ENCODE measurements at places on chromosomes 2 and 18.
A peak's percentile ranks its signal among the peaks of the same experiment; 100 is the strongest.

DNA sequence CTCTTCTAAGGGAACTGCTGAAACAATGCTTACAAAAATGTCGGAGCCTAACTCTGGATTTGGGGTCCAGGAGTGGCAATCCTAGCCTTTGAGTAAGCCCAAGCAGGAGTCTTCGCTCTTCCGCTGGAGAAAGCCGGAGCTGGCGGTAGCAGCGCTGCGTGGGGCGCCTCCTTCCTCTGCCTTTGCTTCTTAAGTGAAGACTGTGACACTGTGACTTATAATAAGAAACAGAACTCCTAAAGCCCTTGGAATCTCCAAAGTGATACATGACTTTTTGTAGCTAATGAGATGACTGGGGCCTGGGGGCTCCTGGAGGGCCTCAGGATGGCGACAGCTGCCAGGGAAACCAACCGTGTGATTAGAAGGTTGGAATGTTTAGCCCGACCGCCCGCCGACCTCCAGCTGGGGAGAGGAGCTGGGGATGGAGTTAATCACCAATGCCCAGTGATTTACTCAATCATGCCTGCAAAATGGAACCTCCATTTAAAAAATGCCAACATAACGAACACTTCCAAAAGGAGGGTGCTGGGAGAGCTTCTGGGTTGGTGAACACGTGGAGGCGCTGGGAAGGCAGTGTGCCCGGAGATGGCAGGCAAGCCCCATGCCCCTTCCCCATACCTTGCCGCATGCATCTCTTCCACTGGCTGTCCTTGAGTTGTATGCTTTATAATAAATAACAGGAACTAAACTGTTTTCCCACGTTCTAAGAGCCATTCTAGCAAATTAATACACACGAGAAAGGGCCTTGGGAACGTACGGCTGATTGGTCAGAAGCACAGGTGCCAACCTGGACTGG is 29.0 kb upstream of the MAL start:
- DNase-seq = peak; percentile 1

- no peak for DNase-seq
These were observed 2.1 kb downstream of the DHRS9 start for GRCh38 chr2:169071455-169071854.

- DNase-seq = peak; percentile 51
These were observed 208.2 kb upstream of the ARL4C start for GRCh38 chr2:234705108-234705507.

DNA sequence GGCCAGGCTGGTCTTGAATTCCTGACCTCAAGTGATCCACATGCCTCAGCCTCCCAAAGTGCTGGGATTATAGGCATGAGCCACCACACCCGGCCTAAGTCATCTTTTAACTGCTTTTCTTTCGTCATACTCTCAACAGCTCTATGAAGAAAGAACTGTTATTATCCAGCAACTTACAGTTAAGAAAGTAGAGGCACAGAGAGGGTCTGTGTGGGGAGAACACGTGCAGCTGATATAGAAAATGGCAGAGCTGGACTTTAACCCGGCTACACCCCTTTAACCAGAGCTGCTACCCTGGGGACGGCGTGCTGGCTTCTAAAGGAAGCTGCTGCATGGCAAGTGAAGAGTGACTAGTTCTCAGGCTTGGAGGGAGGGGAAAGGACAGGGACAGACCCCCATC is 25.5 kb downstream of the IGFBP2 start:
- DNase-seq = no peak

- peak; percentile 8 for DNase-seq
These were observed at the start of gene CELF4 for GRCh38 chr18:37565101-37565976. Gene CELF4, minus strand, starts transcription at chr18:37565798.

DNA sequence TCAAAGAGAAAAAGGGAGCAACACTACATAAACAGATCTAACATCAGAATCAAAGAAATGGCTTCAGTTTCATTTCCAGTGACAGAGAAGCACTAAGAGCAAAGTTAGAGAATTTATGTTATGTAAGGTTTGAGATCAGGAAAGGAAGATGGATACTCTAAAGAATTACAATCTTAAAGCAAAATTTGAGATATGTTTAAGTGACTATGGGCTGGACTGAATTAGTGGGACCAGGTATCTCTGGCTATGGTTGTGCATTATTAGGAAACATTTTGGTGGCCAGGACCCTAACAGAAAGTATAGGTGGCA is 208.2 kb downstream of the CCDC178 start:
- no peak for DNase-seq

GRCh38 chr2:125070726-125071505 is 1045.8 kb downstream of the CNTNAP5 start:
- DNase-seq = no peak

DNA sequence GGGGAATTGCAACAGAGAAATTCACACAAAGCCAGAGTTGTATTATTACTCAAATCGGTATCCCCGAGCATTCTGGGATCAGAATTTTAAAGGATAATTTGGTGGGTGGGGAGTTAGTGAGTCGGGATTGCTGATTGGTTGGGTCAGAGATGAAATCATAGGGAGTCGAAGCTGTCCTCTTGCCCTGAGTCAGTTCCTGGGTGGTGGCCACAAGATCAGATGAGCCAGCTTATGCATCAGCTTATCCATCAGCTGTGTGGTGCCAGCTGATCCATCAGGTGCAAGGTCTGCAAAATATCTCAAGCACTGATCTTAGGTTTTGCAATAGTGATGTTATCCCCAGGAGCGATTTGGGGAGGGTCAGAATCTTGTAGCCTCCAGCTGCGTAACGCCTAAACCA is 34.3 kb upstream of the ITM2C start:
- no peak for DNase-seq

DNA sequence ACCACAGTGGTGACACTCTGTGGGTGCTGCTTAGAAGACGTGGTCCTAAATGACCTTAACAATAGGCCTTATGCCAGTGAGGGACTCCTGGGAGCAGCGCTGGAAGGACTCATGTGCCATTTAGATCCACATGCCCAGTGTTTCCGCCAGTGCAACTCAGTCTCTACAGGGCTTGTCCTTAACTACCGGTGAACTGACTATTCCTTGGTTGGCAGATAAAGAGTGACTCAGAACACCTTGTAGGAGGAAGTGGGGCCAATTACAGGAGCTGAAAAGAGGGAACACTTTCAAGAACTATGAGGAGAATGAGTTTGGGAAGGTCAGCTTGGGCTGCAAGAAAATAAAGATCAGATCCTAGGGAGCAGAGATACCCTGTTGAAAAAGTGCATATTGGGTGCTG is 1.8 kb upstream of the CDK5R2 start:
- DNase-seq = no peak

DNA sequence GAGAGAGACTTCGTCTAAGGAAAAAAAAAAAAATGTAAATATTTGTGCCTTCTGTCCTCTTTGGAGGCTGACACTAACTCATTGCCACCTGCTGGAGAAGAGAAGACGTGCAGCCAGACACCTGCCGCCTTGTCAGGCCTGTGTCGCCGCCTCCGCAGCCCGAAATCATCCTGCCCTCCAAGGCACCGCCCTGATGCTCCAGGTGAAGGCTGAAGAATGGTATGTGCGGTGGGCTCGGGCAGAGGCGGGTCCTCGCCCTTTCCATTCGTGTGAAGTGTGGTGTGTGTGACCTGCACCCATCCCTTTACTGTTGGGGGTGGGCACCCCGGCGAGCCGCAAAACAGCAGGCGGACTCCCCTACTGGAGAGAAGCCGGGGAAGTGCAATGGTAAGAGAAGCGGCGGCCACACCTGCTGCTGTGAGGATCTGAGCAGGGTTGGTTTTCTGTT is 60.4 kb downstream of the FAM161A start:
- DNase-seq = peak; percentile 47

- DNase-seq = peak; percentile 61
These were observed at the start of gene KIF3C for GRCh38 chr2:25982273-25982967. Gene KIF3C, minus strand, starts transcription at chr2:25982497. Its CDS starts 580 bp downstream, at chr2:25981917.

DNA sequence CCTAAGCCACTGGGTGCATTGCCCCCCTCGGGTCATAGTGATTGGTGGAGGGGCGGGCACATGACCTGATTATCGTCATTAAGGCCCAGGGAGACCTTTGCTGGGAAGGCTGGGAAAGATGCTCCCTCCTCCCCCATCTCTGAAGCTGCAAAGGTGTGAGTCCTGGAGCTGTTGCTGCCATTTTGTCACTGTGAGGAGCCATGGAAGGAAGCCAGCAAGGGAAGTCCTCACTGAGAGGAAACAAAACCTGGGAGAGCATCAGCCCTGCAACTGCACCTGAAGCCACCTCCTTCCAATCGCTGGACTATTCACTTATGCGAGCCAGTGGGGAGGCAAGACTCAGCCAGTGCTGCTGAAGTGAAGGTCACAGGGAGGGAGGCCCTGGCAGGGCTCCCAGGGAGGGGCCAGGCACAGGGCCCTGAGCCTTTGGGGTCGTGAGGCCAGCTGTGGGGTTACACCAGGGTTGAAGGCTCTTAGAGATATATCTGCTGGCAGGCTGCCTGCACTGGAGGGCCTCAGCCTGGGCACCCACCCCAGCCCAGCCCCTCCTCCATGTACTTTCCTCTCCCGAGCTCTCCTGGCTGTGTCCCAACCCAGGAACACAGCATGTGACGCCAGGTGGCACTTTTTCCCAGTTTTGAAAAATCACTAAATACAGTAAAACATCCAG is 10.7 kb upstream of the FAHD2A start:
- no peak for DNase-seq

- no peak for DNase-seq
These were observed 48.8 kb downstream of the THNSL2 start for GRCh38 chr2:88218981-88219380.

GRCh38 chr2:203732092-203732952 is 25.9 kb downstream of the CD28 start:
- DNase-seq = no peak

DNA sequence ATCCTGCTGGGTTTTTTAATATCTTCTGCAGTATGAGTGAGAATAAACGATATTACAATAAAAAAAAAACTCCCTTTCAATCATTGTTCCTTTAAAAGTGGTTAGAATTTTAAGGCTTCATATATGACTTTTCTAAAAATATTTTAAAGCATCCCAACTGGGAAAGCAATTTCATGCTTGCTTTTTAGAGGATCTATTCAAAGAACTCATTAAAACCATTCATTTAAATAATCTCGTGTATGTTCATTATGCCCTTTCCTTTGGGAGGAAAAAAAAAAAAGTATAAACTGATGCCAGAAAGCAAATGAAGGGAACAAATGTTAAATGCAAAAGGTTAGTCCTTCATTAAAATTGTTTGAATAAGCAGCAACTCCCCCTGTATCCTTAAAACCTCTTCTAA is 81.2 kb downstream of the XIRP2 start:
- DNase-seq = no peak

DNA sequence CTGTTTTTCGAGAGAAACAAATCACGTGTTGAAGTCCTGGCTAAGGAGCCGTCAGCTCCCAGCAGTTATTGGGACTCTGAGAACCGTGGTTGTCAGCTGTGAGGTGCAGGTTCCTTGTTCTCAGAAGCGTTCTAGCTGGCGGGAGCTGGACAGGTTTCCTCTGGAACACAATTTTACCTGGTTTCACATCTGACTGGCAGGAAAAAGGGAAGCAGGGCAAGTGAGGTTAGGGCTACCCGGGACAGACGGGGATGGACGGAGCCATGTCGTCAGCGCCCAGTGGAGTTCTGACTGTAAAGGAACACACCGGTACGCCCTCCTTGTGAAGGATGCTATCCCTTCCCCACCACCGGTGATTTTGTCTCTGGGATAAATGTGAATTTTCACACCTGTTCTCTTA is 26.1 kb downstream of the ITGB1BP1 start:
- DNase-seq = no peak

DNA sequence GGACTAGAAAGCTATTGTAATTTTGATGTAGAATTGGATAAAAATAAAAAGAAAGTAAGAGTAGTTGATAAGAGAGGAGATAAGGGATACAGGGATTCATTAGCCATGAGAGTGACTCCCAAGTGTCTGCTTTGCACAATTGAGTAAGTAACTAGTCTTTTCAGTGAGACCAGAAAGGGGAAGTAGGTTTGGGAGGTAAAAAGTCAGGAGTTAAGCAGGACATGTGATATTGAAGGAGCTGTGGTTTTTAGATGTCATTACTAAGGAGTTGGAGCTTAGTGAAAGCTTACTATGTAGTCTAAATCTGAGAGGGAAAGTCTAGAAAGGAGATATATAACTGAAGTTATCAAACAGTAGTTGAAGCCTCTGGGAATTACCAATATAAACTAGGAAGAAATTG is 93.4 kb downstream of the SLC5A7 start:
- no peak for DNase-seq

- DNase-seq = no peak
These were observed 36.9 kb downstream of the NGEF start for GRCh38 chr2:232976176-232976575.

- DNase-seq = peak; percentile 36
These were observed 27.2 kb downstream of the RNF152 start for GRCh38 chr18:61865466-61866175.

DNA sequence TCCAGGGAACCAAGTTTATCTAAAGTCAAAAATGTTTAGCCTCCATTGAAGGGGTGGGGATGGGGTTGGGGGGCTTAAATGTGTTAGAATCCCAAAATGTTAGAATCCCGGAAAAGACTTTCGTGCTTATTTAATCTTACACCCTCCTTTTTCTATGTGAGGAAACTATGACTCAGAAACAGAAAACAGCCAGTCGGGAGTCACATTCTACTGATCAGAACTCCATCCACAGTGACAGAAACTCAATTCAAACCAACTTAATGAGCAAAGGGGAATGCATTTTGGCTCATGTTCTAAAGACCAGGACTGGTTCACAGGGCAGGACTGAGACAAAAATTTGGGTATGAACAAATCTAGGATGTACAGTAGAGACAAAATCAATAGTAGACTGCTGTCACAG is 31.9 kb upstream of the AFTPH start:
- no peak for DNase-seq

- DNase-seq = no peak
These were observed 172.3 kb downstream of the PRKCE start for GRCh38 chr2:45823723-45824206.

- DNase-seq = peak; percentile 82
These were observed at the start of gene ANTXR1 for GRCh38 chr2:69013142-69013839. Gene ANTXR1, plus strand, starts transcription at chr2:69013179. Its CDS starts 321 bp downstream, at chr2:69013500.

DNA sequence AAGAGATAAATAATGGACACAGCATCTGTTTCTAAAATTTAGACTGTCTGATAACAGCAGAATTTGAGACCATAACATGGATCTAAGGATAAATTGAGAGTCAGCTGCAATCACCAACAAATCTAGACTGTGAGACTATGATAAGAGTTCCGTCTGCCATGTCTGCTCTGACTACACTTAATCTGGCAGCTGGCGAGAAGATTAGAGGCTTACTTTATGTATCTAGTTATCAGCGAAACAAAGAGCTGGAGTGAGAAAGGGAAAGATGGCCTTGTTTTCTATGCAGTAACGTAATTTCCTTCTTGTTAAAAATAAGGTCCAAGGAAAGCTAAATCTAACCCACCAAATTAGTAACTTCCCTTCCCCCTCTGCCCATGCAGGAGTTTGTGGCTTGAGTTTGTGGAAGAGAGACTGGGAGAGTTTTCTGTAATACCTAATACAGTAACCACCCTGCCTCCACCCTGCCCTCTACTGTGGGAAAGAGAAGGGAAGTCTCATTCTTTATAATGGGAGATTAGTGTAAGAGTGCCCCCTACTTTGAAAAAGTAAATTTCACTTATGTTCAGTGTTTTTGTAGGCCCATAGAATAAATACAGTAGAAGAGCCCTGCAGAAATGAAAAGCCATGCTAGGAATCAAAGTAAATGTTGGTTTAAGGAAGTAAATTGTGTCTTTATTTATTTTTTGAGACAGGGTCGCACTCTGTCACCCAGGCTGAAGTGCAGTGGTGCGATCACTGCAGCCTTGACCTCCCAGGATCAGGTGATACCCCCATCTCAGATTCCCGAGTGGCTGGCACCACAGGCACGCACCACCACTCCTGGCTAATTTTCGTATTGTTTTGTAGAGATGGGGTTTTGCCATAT is 27.5 kb downstream of the EML4 start:
- peak; percentile 67 for DNase-seq
